ENCODE measurements at places on chromosomes 1 and 21.

- DNase-seq, result no peak
Observed at GRCh38 chr1:34850382-34850781, 9.2 kb downstream of the SMIM12 start.

DNA sequence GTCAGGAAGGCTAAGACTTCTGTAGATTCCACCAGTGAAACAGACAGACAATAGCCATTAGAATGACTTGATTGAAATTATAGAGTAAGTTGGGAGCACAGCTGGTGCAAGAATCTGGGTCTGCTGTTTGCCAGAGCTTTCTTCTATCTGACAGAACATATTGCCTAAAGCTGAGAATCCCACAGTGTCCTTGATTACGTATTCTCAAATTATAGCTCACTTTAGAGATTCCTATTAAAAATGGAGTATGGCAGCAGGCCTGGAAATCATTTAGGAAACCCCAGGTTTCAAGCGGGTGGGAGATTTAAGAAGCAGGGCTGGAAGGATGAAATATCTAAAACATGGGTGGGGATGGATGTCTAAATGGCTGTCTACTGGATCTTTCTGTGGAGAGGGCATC is 639.7 kb upstream of the CXADR start:
- no peak for DNase-seq

GRCh38 chr1:67646145-67647035 is 38.6 kb upstream of the GADD45A start:
- DNase-seq, result no peak

GRCh38 chr1:240136402-240136801 is 44.7 kb downstream of the FMN2 start:
- DNase-seq, result no peak

GRCh38 chr1:209223791-209224190 is 359.7 kb upstream of the CAMK1G start:
- DNase-seq, result no peak

- no peak for DNase-seq
Observed at GRCh38 chr21:41786509-41786987, 19.7 kb upstream of the RIPK4 start.

GRCh38 chr1:211476200-211476849 is 15.6 kb downstream of the RD3 start:
- peak; percentile 82 for DNase-seq

GRCh38 chr1:1371746-1372711 is 3.0 kb downstream of the AURKAIP1 start:
- peak; percentile 79 for DNase-seq

GRCh38 chr1:112934577-112934976 is 21.4 kb downstream of the SLC16A1 start:
- DNase-seq, result no peak

- DNase-seq, result peak; percentile 65
Observed at GRCh38 chr1:24540906-24541710, 14.8 kb upstream of the NCMAP start.

- no peak for DNase-seq
Observed at GRCh38 chr1:170537798-170538503, 6.0 kb downstream of the GORAB start.

- DNase-seq, result no peak
Observed at GRCh38 chr21:29481081-29481480, 182.4 kb downstream of the BACH1 start.

DNA sequence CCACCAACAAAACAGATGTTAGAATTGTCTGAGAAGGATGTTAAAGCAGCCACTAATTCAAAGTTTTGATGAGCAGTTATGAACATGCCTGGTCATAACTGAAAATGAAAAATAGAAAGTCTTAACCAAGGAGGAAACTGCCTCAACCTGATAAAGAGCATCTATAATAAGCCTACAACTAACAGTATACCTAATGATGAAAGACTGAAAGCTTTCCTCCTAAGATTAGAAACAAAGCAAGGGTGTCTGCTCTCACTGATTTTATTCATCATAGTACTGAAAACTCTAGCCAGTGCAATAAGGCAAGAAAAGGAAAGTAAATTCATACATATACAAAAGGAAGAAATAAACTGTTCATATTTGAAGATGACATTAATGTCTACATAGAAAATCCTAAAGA is 82.0 kb downstream of the KCNK1 start:
- DNase-seq, result no peak

- DNase-seq, result no peak
Observed at GRCh38 chr1:116841569-116842344, 68.0 kb upstream of the PTGFRN start.

- DNase-seq, result no peak
Observed at GRCh38 chr1:30371179-30371788, 352.1 kb downstream of the MATN1 start.

- DNase-seq, result no peak
Observed at GRCh38 chr1:212294983-212295382, 9.8 kb downstream of the PPP2R5A start.

- no peak for DNase-seq
Observed at GRCh38 chr1:170929412-170929834, 5.9 kb upstream of the MROH9 start.

GRCh38 chr1:184954232-184954995 is 19.9 kb downstream of the NIBAN1 start:
- peak; percentile 16 for DNase-seq

DNA sequence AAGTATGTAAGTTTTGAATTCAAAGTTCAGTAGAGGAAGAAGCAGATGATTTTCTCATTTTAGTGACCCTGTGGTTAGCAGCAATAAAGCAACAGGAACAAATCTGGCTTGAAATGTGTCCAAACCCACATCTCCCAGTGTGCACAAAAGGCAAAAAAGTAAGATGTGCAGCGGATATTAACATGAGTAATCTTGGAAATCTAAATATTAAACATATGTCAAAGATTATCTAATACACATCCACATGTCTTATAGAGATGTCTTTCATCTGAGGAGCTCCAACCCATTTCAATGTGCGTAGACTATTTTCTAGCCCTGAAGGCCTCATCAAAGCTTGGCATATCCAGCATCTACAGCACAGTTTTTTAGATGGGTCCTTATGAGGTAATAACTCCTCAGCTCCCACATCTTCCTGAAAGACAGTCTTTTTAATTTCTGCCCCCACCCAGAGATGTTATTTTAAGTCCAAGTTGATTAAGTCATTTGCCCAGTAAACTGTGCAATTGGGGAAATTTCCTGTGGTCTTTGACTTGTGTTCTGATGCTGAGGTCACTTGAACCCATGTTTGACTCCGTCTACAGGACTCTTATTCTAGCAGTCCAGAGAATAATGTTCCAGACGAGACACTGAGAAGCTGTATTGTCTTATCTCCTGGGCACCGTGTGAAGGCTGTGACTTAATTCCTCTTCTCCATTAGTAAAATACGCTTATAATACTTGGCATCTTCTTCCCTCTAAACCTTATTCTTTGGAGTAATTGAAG is 73.7 kb downstream of the LMO4 start:
- no peak for DNase-seq

GRCh38 chr21:14581902-14582457 is 35.9 kb upstream of the SAMSN1 start:
- no peak for DNase-seq

- DNase-seq, result peak; percentile 52
Observed at GRCh38 chr21:44836666-44837471, 19.0 kb upstream of the SUMO3 start.

GRCh38 chr1:94009304-94009703 is 100.1 kb upstream of the GCLM start:
- DNase-seq, result no peak

- DNase-seq, result no peak
Observed at GRCh38 chr1:61186753-61187152, 104.4 kb downstream of the NFIA start.

GRCh38 chr1:202189001-202189790 is 4.4 kb upstream of the LGR6 start:
- peak; percentile 88 for DNase-seq

GRCh38 chr1:199946305-199947155 is 81.0 kb upstream of the NR5A2 start:
- no peak for DNase-seq

- no peak for DNase-seq
Observed at GRCh38 chr1:245946905-245947304, 560.2 kb downstream of the SMYD3 start.

- DNase-seq, result no peak
Observed at GRCh38 chr1:234730770-234731568, 121.0 kb upstream of the IRF2BP2 start.

DNA sequence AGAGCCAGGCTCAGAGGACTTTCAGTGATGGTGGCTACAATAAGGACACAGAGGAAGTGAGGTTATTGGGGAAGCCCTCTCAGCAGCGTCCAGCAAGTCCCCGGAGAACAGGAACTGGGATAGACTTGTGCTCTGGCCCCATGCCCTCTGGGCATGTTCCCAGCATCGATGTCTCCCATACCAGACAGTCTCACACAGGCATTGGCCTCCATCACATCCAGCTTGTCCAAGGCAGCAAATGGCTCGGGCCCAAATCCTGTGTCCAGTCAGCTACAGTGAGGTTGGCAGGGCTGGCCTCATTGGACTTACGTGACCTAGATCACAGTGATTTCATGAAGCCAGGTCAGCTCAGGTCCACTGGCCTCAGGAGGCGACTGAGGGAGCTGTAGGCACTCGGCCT is 19.6 kb upstream of the TMEM54 start:
- DNase-seq, result peak; percentile 65

- no peak for DNase-seq
Observed at GRCh38 chr1:89350298-89350697, 13.6 kb upstream of the GBP6 start.

- no peak for DNase-seq
Observed at GRCh38 chr1:201419746-201420607, 1.6 kb downstream of the TNNI1 start.

DNA sequence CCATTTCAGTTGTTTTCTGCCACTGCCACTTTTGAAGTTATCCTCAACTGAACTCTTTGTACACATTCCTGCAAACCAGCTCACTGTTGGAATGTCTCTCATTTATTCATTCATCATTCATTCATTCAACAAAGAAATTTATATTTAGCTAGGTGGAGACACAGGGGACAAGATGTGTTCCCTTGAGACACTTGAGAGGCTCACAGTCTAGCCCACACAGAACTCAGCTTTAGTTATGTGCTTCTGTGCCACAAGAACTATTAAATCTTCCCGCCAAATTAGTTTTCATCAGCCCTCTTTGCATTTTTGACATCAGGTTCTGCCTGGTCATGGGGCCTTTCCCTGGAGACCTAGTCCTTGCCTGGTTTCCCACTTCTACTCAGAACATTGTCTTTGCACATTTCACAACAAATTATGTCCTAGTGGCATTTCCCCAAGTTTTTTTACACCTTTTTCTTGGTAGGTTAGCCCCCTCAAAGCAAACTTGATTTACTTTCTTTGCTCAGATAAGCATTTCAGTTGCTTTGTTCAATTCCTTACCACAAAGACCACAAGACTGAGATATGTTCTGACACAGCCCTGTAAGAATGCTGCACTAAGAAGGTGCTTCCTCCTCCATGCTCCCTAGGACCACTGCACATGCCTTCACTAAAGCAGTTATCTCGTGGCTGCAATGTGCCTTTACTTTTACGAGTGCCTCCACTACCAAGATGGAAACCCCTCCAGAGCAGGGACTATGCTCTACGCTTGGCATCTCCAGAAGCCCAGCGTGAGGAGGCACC is 31.0 kb downstream of the ILDR2 start:
- no peak for DNase-seq

- no peak for DNase-seq
Observed at GRCh38 chr1:29602203-29602602, 365.9 kb downstream of the PTPRU start.

GRCh38 chr1:12594966-12595756 is 22.8 kb downstream of the DHRS3 start:
- peak; percentile 70 for DNase-seq

GRCh38 chr1:161707503-161707902 is 474 bp downstream of the FCRLA start:
- no peak for DNase-seq

- peak; percentile 57 for DNase-seq
Observed at GRCh38 chr1:11784993-11785769, 20.6 kb downstream of the MTHFR start.

GRCh38 chr1:25107643-25108010 is 124.7 kb downstream of the SYF2 start:
- no peak for DNase-seq

GRCh38 chr1:33039840-33040239 is 3.2 kb upstream of the AK2 start:
- DNase-seq, result peak; percentile 87

DNA sequence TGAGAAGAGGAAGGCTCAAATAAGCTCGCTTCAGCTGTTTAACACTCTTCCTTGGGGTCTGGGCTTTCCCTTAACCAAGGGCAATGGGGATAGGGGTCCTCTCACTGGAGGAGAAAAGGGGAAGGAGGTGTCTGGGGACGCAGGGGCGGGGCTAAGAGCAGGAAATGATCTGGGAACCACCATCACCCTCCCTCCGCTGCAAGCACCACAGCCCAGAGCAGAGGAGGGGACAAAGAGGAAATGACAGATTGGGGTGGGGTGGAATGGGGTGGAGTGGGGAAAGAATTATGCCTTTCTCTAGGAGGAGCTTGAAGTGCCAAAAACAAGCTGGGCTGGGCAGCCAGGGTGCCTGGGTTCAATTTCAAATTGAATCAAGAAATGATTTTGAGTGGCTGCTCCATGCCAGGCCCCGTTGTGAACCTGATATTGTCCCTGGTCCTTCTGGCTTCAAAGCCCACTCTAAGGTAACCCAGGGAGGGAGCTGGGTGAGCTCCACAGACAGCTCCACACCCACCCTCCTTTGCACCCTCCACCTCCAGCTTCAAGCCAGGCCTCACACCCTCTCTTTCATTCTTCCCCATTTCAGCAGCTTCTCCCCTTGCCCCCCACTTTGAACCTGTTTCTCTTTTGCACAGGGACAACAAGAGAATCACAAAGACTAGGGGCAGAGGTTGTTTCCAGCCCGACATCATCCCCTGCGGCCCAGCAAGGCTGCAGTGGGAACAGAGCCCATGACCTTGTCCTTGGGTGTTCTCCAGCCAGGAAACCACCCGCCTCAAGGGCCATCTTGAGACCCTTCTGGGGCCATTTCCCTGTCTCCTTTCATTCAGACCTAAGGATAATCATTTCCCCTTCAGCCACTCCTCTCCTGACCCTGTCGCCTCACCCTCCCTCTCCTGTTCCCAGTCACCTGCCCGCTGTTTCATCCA is 1.1 kb downstream of the ARHGAP30 start:
- DNase-seq, result peak; percentile 94

All from suppressor macrophage (primary cell).